ENCODE measurements at places on chromosomes 2 and 18.

DNA sequence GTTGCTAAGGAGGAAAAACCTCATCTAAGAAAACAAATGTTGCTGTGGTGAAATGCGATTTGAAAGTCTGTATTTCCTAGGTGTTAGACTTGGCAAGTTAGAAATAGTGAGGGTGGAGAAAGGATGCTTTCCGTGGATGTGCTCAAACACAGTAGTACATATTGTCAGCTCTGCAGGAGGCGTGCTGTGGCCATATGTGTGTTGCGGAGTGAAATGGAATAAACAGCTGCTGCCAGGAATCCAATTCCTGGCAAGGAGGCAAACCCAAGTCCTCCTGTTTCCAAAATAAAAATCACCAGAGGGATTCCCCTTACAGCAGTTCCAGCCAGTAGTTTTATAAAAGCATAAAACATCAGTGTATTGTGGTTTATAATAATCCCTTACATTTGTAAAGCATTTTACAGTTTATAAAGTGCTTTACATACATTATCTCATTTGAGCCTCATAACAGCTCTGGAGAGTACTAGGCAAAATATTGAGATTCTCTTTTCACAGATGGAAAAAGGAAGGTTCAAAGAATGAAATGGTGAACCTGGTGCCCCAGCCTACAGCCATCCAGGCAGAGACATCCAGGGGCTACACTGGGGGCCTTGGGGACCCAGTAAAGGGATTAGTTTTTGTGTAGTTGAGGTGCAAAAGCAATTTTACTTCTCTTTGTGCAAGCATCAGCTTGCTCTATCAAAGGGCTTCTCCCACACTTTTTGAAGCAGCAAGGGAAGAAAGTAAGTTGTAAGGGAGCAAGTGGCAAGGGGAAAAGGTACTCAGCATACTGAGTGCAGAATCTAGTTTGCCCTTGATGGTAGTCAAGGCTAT is 206.0 kb downstream of the AGPS start:
- H3K36me3 ChIP-seq = no peaks in the 10 kb centered on the region
- peaks cover 17% of the 10 kb centered on the region for H3K4me1 ChIP-seq
- no peaks in the 10 kb centered on the region for H3K27me3 ChIP-seq
- peak overlapping the region; percentile 50 for H3K27ac ChIP-seq

DNA sequence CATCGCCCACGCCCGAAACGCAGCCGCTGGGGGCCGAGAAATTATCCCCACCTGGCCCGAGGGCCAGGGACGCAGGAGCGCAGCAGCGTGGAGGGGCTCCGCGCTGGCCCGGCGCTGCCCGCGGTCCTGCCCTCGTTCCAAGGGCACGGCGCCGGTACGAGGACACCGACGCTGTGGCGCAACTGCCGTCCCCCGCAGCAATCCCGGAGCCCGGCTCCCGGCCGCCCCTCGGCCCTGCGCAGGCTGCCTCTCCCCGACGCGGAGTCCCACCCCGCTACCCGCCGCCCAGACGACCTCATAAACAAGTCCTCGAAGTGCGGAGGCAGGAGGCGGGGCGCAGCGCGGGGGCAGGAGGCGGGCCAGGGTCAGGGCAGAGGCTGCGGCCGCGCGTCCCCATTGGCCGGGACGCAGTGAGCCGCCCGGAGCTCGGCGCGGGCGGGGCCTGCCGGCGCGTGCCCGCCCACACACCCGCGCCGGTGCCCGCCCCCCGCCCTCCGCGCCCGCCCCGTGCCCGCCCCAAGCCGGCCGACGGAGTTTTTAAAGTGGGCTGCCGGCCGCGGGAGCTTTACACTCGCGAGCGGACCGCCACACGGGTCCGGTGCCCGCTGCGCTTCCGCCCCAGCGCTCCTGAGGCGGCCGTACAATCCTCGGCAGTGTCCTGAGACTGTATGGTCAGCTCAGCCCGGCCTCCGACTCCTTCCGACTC is at the start of gene EPAS1:
Gene EPAS1 (plus strand): TSS at position 568 of the 706 bp plus-strand sequence. CDS start 505 bp downstream, outside the sequence.
- H3K27me3 ChIP-seq = no peaks in the 10 kb centered on the region
- H3K27ac ChIP-seq = peak within 1 kb of the TSS; percentile 90
- no peaks in the 10 kb centered on the region for H3K36me3 ChIP-seq

GRCh38 chr18:25308381-25308780 is 43.6 kb downstream of the ZNF521 start:
- no peak overlapping the region for H3K4me3 ChIP-seq
- no peaks in the 10 kb centered on the region for H3K27me3 ChIP-seq
- no peak overlapping the region for H3K27ac ChIP-seq

DNA sequence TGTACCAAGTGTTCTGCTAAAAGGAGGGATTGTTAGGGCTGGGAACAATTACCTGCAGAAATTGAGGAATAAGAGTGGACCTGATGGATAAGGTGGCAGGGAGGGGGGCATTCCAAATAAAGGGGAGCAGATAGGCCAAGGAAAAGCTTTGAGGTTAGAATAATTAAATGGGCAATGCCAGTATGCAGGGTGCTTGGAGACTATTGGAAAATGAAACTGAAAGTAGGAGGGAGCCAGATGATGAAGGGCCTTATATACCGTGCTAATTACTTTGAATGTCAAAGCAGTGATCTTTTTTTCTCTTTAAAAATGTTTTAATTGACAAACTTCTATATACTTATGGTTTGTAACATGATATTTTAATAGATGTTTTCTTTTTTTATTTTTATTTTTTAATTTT is 42.9 kb downstream of the MMADHC start:
- no peak overlapping the region for H3K4me3 ChIP-seq
- H3K36me3 ChIP-seq = no peaks in the 10 kb centered on the region
- DNase-seq = no peak
- H3K4me1 ChIP-seq = no peaks in the 10 kb centered on the region
- no peaks in the 10 kb centered on the region for H3K27me3 ChIP-seq

DNA sequence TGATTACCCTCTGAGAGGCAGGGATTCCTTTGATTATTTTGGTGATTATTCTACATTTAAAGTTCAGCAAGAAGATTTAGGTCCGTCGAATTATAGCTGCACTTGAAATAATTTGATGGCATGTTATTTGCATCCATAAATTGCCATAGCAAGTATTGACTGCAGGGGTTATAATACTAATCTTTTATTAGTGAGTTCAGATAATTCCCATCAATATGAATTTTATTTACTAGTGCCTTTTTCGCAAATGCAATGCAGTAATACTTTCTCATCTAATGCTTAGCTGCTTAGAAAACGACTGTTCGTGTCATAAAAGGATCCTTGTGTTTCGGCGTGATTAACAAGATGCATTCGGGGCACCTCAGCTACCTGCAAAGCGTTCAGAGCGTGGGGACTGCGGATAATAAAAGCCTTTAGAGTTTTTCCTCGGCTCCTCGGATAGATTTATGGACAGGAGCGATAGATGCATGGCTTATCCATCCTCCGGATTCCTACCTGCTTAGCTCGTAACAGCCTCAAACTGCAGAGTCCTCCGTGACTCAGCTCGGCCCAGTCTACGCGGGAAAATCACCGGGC is 2.5 kb upstream of the GBX2 start:
- no peaks in the 10 kb centered on the region for H3K36me3 ChIP-seq
- no peak overlapping the region for H3K27ac ChIP-seq
- peaks cover 97% of the 10 kb centered on the region for H3K27me3 ChIP-seq
- no peak overlapping the region for H3K4me3 ChIP-seq

DNA sequence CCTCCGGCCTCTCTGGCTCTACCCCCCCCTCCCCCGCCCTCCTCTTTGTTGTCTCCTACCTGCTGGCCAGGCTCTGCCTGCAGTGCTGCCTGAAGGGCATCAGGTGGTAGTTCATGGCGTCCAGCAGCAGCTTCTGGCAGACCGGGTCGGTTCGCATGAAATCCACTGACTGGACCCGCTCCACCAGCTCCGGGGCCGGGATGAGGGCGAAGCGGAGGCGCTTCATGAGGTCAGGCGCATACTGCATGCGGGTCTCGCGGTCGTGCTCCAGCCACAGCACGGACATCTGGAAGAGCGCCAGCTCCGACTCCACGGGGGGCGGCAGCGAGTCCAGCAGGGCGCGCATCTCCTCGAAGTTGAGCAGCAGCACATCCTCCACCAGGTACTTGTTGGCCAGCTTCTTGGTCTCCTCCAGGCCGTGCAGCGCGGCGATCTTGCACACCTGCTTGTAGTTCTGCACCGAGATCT is 3.2 kb downstream of the KLHL14 start:
- no peaks in the 10 kb centered on the region for H3K4me1 ChIP-seq
- H3K36me3 ChIP-seq = no peaks in the 10 kb centered on the region
- peak; percentile 14 for DNase-seq
- peaks cover 17% of the 10 kb centered on the region for H3K27me3 ChIP-seq

DNA sequence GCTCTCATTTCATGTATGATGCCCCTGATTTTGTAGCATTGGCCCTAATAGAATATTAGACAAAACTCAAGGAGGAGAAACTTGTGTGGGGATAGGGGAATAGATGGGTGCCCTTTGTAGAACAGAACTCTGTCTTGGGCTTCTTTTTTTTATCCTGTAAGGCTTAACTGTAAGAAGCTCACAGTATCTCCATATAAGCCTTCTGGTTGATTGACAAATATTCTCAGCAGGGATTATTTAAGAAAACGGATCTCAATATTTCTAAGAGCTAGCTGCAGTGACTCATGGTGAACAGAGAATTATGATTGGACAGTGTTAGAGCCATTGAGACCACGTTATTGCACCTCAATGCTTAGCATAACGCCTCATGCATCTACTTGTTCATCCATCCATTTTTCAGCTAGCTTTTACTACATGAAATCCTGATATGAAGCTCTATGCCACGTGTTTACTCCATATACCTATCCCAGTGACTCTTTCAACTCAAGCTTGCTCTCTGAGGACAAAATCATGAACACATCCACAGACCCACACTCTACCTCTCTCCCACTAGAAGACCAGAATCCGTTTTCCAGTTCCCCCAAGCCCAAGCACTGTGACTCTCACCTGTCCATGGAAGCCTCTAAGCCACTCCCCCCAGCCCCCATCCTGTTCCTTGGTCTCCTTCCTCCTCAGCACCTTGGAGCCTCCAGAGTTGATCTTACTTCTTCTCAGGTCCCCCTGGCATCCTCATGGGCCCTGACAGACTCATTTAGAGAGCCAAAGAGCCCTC is 99.2 kb downstream of the BCL2L11 start:
- H3K27me3 ChIP-seq = no peaks in the 10 kb centered on the region
- H3K4me3 ChIP-seq = no peak overlapping the region
- H3K4me1 ChIP-seq = no peaks in the 10 kb centered on the region
- H3K27ac ChIP-seq = no peak overlapping the region
- H3K36me3 ChIP-seq = no peaks in the 10 kb centered on the region

- no peak overlapping the region for H3K4me3 ChIP-seq
- H3K27me3 ChIP-seq = no peaks in the 10 kb centered on the region
- H3K36me3 ChIP-seq = no peaks in the 10 kb centered on the region
- DNase-seq = no peak
- peaks cover 56% of the 10 kb centered on the region for H3K4me1 ChIP-seq
- no peak overlapping the region for H3K27ac ChIP-seq
Measured at GRCh38 chr2:105795575-105795934, 50.8 kb downstream of the NCK2 start.

DNA sequence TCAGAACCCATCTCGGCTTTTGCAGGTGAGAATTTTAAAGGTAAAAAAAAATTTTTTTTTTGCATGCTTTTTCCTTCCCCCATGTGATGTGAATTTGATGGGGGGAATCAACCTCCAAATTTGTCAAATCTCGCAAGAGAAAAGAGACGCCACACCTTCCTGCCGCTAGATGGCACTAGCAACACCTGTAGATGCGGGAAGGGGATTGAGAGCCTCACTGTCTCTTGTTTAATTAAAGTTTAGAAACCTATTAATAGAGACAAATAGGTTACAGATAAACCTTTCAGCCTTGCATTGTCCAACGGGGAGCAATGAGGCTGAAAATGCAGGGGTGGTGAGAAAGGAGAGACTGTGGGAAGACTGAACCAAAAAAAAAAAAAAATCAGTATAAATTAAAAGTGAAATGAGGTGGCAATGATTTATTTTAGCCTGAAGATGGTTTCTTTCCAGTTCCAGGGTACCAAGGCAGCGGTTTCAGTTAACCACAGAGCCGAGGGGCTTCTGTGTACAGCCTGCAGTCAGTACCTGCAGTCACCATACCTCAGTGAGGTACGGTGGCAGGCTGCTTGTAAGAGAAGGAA is 84.6 kb downstream of the NRP2 start:
- H3K36me3 ChIP-seq = no peaks in the 10 kb centered on the region
- no peaks in the 10 kb centered on the region for H3K4me1 ChIP-seq
- peak; percentile 45 for DNase-seq
- peaks cover 4% of the 10 kb centered on the region for H3K27me3 ChIP-seq

DNA sequence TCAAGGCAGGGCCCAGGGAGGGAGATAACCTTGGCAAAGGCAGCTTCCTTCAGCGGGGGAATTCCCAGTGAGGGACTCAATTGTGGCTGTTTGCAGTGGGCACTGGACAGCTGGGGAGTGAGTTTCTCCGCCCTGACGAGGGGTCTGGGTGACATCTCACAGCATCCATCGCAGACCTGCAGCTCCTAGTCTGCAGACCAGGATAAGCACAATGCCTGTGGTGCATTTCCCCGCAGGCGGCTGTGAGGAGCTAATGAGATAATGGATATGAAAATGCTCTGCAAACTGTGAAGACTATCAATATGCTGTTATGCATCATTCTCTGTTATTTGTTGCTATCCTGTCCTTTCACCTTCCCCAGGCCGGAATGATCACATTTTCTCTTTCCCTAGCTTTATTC is 30.0 kb upstream of the CYP1B1 start:
- no peak overlapping the region for H3K27ac ChIP-seq
- no peak overlapping the region for H3K4me3 ChIP-seq
- no peaks in the 10 kb centered on the region for H3K27me3 ChIP-seq
- H3K36me3 ChIP-seq = no peaks in the 10 kb centered on the region
